ENCODE measurements at places on chromosomes 6 and 20.
A peak's percentile ranks its signal among the peaks of the same experiment; 100 is the strongest.

DNA sequence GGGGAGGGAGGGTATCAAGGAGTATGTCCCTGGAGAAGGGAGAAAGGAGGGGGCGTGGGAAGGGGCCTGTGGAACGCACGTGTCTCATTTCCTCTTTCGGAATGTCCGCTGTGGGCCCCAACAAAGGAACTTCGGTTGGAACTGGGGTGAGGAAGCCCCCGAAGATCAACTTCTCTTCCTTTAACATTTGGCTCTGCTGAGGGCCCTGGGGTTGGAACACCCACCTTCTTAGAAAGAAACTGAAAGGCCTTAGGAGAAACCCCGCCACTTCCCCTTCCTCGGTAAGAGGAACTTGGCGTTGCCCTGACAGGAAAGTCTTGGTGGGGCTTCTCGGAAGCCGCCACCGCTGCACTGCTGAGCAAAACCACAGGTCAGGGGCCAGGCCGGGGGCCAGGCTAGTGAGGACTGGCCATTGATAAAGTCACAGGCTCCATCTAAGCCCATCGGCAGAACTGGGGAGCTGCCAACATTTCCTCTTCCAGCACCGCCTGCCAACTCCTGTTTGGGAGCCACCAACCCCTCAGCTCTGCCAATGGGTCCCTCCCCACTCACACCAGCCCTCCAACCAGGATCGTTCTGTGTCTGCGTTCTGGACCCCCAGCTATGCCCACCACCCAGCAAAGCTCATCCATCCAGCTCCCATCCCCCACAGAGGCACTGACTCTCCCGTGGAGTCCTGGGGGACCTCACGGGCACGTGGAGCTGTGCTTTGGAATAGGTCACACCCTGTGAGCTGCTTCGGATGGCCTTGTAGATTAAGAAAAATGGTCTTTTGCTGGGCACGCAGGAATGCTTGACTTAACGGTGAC is 44.8 kb downstream of the FGD2 start:
- no peak for DNase-seq

GRCh38 chr20:51444467-51444866 is 98.1 kb downstream of the NFATC2 start:
- no peak for DNase-seq

DNA sequence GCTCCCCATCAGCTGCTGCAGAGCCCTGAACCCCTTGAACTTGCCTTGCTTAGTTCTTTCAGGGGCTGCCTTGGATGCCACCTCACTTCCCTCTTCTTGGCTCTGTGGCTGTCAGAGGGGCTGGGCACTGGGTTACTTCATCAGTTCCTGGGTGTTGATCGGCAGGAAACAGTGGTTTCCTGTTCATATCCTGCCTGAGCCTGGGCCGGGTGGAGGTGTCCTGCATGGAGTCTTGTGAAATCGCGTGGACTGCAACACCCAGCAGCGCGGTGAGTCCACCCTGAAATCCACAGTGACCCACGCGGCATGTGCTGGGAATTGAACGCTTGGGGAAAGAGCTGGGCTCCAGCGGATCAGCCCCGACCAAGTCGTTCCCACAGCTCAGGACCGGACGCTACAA is 97.5 kb downstream of the CDH26 start:
- DNase-seq, result no peak

DNA sequence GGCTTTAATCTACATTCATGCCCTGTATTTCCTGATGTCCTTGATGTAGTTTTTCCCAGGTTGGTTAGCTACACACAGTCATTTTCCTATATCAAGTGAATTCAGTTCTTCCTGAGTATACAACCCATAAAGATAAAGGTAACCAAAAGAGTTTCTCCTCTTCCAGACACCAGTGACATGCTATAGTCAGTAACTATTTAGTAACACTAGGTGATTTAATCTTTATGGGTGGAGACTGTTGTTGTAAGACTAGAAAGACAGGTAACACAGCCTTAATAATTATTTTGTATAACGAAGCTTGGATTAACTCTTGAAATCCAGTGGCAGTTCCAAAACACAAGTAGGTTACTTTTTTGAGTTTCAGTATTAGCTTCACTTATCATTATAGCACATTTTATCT is 17.6 kb downstream of the MCUR1 start:
- DNase-seq, result no peak

DNA sequence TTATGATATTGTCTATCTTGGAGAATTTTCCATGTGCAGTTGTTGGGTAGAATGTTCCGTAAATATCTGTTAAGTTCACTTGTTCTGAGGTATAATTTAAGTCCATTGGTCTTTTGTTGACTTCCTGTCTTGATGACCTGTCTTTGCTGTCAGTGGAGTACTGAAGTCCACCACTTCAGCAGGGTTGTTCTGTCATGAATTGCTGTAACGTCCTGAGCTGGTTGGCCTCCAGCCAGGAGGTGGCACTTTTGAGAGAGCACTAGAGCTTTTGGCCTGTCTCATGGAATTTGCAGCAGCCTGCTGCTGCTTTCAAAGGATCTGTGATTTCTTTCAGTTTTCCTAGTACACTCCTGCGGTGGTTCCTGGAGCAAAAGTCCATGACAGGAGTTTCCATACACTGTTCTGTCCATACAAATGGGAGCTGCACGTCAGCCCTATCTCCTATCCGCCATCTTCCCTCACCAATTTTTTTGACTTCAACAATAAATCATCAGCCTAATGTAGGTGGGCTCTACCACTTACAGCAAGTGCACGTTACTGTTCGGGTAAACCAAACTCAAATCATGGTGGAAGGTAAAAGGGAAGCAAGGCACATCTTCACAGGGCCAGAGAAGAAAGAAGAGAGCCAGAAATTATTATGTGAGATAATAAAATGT is 46.9 kb upstream of the TRERF1 start:
- no peak for DNase-seq

DNA sequence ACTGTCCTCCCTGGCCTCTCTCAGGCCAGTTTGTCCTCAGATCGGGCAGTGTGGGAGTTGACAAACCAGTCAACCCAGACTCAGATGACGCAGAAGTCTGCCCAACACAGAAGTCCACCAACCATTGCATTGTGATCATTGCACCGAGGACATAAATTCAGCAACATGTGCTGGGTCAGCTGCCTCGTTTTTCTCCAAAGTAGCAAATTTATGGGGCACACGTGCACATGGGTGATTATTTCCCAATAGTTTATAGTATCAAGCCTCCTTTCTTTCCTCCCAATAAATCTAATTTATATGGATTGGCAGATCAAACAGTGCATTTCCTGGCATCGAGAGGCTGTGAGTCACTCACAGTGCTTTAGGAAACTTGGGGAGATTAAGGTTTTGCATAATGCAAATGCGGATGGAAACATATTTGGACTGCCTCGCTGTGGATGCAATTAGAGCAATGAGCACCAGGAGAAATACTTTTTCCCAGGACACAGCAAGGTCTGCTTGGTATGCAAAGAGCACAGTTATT is 413.7 kb upstream of the SULF2 start:
- DNase-seq, result no peak

DNA sequence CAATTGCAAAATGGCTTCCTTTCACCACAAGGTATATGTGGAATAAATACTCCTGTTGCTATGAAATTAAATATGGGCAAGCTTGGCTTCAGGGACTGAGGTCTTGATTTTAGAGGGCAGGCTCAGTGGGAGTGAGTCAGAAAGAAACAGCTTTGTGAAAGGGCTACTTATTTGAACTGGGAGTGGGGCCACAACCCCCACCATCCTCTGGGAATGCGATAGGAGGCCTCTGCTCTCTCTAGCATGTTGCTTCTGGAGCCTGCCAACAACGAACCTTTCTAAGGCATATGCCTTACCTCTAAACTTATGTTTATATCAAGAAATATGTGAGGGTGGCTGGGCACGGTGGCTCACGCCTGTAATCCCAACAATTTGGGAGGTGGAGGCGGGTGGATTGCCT is 149.7 kb downstream of the LRRC1 start:
- DNase-seq, result no peak

DNA sequence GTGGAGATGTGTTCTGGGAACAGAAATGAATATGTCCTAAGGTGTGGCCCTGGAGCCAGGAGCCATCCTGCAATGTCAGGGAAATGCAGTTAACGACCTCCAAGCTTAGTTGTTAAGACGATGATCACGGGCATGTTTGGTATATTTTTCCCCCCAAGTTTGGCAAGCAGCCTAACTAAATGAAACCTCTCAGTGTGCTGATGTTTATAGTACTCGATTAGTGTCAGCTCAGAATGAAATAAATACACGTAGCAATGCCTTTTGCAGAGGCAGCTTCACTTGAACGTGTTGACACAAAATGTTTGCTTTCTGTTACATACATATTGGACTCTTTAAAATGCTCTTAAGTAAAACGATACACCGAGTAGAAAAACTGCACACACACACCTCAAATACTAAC is 76.2 kb upstream of the OLIG3 start:
- no peak for DNase-seq

GRCh38 chr20:25309395-25310267 is 61.7 kb downstream of the PYGB start:
- DNase-seq, result peak; percentile 95

- DNase-seq, result no peak
Observed at GRCh38 chr20:19338960-19339359, 126.5 kb downstream of the SLC24A3 start.

GRCh38 chr6:160131636-160132296 is 10.2 kb downstream of the SLC22A1 start:
- DNase-seq, result no peak

DNA sequence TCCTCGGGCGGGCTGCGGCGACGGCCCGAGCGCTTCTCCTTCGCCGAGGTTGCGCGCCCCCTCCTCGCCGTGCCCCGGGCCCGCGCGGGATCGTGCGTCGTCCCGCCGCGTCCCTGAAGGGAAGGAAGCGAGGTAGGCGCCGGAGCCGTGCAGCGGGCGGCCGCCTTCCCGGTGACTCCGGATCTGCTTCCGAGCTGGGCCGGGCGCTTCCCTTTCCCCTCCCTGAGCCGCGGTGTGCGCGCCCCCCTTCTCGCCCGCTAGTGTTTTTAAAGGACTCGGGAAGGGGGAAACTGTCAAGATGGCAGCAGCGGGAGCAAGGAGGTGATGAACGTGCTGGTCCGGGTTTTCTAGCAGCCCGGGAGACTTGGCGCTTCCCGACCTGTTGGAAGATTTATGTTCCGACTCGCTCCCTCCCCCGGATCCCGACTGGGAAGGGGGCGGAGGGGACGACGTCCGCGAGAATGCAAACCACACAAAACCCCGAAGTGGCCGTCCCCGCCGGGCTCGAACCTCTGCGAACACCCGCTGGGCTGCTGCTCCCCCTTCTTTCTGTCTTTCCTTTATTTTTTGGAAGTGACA is 744 bp upstream of the FOXO3 start:
- peak; percentile 43 for DNase-seq

GRCh38 chr6:5569491-5569890 is 308.2 kb downstream of the FARS2 start:
- DNase-seq, result no peak

DNA sequence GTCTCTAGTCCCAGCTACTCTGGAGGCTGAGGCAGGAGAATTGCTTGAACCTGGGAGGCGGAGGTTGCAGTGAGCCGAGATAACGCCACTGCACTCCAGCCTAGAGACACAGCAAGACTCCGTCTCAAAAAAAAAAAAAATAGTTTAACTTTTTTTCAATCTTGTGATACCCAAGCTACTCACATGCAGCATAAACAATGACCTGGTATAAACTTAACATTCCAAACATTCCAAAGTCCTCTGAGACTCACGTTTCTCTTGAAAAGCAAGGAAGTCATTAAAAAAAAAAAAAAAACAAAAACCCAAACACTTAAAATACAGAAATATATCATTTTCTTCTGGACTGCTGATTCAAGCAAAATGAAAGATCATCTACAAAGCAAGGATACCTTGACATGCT is 14.3 kb downstream of the CRNKL1 start:
- DNase-seq, result no peak

DNA sequence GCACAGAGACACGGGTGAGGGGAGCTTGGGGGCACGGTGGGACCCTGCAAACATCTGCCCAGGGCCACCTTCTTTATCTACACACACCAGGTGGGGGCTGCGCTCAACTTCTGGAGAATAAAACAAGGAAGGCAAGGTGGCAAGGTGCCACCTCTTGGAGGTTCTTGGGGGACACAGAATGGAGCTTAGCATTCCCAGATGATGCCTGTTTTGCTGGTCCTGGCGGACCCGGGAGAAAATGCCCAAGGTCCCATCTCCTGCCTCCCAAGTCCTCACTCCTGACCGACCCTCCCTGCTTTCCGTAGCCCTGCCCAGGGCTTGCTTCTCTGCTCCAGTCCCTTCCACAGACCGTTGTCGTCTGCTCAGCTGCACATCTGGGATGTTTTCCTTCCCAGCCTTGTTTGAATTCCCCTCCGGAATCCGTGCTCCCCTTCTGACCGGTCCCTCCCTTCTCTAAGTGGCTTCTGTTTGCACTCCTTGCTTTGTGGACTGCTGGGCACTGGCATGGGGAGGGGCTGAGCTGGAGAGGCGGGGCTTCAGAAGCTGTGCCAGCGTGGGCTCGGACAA is 13.1 kb downstream of the ITPR3 start:
- no peak for DNase-seq

All from RCC 7860 (cell line).